ENCODE measurements at places on chromosomes 1 and 21.

GRCh38 chr1:81921851-81922462 is 121.2 kb downstream of the ADGRL2 start:
- DNase-seq: no peak

DNA sequence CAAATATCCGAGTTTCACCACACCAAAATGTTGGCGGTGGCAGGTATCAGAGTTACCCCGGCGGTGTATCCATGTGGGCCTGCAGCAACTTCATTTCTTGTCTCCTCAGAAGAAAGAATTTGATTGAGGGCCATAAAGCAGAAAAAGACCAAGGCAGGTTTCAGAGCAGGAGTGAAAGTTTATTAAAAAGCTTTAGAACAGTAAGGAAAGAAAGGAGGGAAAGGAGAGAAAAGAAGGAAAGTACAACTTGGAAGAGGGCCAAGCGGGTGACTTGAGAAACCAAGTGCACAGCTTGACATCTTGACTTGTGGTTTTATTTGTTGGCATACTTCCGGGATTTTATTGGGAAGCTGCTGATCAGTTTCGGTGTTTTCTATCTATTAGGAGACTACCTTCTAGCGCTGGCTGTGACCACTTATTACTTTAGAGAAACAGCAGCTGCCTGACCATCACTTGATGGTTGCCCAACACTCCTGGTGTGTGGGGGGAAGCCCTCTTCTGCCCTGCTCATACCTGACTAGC is 75.5 kb upstream of the RAB3GAP2 start:
- no peak for DNase-seq

DNA sequence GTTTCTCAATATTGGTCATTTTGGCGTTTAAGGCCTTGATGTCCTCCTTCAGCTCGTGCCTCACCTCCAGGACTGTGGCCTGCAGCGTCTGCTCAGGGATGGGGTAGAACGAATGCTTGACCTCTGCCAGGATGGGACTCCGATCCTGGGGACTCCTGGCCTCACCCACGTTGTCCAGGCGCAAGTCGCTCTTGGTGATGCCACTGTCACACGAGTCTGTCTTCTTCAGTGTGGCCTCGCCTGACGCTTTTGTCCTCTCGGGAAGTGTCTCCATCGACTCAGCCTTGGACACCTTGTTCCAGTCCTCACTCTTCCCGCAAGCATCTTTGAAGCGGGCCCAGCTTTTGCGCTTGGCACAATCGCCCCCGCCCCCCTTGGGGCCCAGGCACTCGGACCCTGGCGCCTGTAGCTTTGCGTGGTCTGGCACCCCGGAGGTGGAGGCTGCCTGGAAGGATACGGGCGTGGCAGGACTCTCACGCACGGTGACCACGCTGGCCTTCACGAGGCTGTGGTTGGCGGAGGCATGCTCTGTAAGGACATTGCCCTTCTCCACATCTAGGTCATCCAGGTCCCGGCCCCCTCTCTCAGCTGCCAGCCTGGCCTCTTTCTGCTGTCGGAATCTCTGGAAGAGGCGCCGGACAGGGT is 354.8 kb downstream of the HHAT start:
- DNase-seq: no peak

DNA sequence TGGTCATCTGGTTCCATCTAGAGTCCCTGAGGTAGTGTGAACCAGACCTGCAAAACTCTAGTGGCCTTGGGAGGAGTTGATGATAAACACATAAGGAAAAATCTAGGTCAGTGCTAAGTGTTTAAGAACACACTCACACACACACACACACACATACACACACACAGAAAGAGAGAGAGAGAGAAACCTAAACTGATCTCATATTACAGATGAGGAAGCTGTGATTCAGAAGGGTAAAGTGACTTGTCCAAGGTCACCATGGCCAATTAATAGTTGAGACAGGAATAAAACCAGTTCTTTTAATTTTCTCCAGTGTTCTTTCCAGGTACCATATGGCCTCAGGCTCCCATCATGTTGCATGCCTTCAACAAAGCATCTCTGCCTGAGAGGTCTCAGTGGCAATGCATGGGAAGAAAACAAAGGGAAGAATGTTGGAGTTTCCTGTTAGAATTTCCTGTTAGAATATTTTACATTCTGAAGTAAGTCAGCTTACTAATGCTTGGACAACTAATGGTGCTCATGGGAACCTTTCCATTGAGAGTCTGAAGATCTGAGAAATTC is 77.3 kb upstream of the TSPAN2 start:
- DNase-seq: no peak

GRCh38 chr1:160149233-160149632 is 2.2 kb upstream of the ATP1A4 start:
- DNase-seq: no peak

- no peak for DNase-seq
Observed at GRCh38 chr1:178529364-178530036, 16.6 kb downstream of the TEX35 start.
